CD4-positive, alpha-beta T cell treated with Interleukin-1 beta for 1 hour (primary cell): ENCODE measurements at places on chromosomes 4 and X.

DNA sequence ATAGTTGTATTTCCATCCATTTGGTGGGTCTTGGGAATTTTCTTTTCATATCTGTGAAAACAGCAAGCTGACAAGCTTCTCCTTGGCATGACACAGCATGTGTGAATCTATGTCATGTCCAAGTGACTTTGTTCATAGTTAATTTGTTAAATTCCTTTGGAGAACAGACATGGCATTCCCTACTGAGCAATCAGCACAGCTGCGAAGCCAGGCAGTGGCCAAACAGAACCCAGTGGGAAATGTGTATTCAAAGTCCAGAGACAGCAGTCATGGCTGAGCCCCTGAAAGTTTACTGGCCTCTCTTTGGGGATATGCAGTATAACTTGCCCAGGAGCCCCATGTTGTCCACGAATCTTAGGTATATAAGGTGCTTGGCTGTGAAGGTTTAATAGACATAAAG, 474.7 kb downstream of the NKX6-1 start:
- DNase-seq = no peak

GRCh38 chrX:5086388-5086787, 1142.3 kb downstream of the NLGN4X start:
- no peak for DNase-seq

DNA sequence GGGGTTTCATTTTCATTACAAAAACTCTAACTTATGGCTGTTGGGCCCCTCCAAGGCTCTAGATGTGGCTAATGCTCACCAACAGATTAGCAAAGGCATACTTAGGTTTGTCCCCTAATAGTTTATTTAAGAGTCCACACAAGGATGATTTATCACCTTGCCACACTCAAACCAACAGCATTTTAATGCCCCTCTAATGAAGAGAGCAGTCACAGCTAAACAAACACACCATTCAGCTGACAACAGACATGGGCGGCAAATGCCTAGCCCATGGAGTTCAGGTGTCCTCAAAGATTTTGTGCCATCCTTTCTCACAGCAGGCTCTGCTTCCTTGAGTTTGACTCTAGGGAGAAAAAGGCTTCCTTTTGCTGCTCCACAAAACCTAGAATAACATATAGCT, 61.8 kb upstream of the CITED1 start:
- no peak for DNase-seq

- DNase-seq = no peak
Measured at GRCh38 chr4:6268650-6269615, 717 bp upstream of the WFS1 start.
